ENCODE measurements at places on chromosomes 1 and 21. TPM values are rescaled to one million over a fixed set of nuclear protein-coding genes. Genes with fewer than 3 reads are reported as not detected.

- H3K36me3 ChIP-seq = no peaks in the 10 kb centered on the region
- no peak for DNase-seq
- H3K4me1 ChIP-seq = no peaks in the 10 kb centered on the region
- no peaks in the 10 kb centered on the region for H3K27me3 ChIP-seq
- no peak overlapping the region for H3K27ac ChIP-seq
These were observed 25.6 kb downstream of the CCDC190 start for GRCh38 chr1:162835157-162835899.

DNA sequence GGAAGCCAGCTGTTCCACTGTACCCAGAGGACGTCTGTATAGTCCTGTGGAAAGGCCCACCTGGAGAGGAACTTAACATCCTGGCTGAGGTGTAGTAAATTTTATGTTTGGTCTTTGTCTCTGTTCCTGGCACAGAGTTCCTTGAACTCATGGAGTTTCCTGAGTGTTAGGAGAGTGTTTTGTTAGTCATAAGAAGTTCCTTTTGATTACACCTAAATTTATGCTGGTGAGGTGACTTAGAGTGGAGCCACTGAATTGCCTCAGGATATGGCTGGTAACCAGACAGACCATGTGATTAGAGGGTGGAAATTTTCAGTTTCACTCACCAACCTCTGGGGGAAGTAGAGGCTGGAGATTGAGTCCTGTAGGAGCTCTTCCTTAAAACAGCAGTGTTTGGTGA, 57.9 kb downstream of the RASAL2 start:
- no peaks in the 10 kb centered on the region for H3K27me3 ChIP-seq
- DNase-seq = no peak
- no peaks in the 10 kb centered on the region for H3K36me3 ChIP-seq
- H3K4me3 ChIP-seq = no peak overlapping the region

GRCh38 chr1:10014016-10014415, 17.0 kb downstream of the RBP7 start:
- no peaks in the 10 kb centered on the region for H3K4me1 ChIP-seq
- H3K27ac ChIP-seq = no peak overlapping the region
- no peak for DNase-seq
- H3K36me3 ChIP-seq = no peaks in the 10 kb centered on the region

The LCE1E gene
- not detected for total RNA-seq

The OR2T2 gene
- not detected for total RNA-seq
